ENCODE measurements at places on chromosomes 1 and 21. TPM values are rescaled to one million over a fixed set of nuclear protein-coding genes. Genes with fewer than 3 reads are reported as not detected.

Gene FBLIM1
- total RNA-seq: 321 TPM

Gene SPATC1L
- total RNA-seq: 6.9 TPM

Gene PRRX1
- total RNA-seq: 1.3 TPM

Gene FCGR2B
- total RNA-seq: not detected

Gene ANGEL2
- 46.4 TPM for total RNA-seq

Gene CCDC27
- total RNA-seq: not detected

Gene AMY1B
- total RNA-seq: not detected

Gene CD160
- not detected for total RNA-seq

Gene FMO1
- total RNA-seq: not detected

Gene RNU1-3
- total RNA-seq: under 0.01 TPM

Gene OLFML2B
- total RNA-seq: 0.28 TPM

Gene PTPRU
- 2.8 TPM for total RNA-seq

Gene OR2L8
- total RNA-seq: not detected

Gene B3GALT2
- total RNA-seq: not detected

Gene RUSC1
- total RNA-seq: 21.2 TPM

Gene WNT2B
- 1.9 TPM for total RNA-seq

Gene SEMA4A
- total RNA-seq: 0.42 TPM

Gene S100B
- not detected for total RNA-seq

Gene ACKR1
- not detected for total RNA-seq

Gene C8A
- not detected for total RNA-seq

Gene PALMD
- 71.1 TPM for total RNA-seq

Gene CNIH3
- 2.0 TPM for total RNA-seq

Gene SMIM34
- not detected for total RNA-seq

Gene CTXND2
- total RNA-seq: not detected

Gene ST6GALNAC3
- total RNA-seq: 34.6 TPM

Gene DPM3
- total RNA-seq: 29.2 TPM

Gene NEK2
- total RNA-seq: 19.7 TPM

Gene NIBAN1
- total RNA-seq: 14.9 TPM

Gene ALPL
- total RNA-seq: 0.13 TPM

Gene HSD3B1
- not detected for total RNA-seq

Gene KRTAP20-3
- total RNA-seq: not detected

Gene CDC7
- total RNA-seq: 5.6 TPM

Data from pulmonary artery endothelial cell (primary cell).